ENCODE measurements at places on chromosomes 6 and 20. TPM values are rescaled to one million over a fixed set of nuclear protein-coding genes. Genes with fewer than 3 reads are reported as not detected.

Gene CCN5
- not detected for total RNA-seq

Gene PACRG
- 2.1 TPM for total RNA-seq

Gene ASIP
- total RNA-seq, result not detected

Gene C6orf136
- total RNA-seq, result 5.8 TPM

Gene NKAIN4
- 1.2 TPM for total RNA-seq

Gene RNF5
- 39.8 TPM for total RNA-seq

Gene ATG5
- 63.1 TPM for total RNA-seq

Gene PEX7
- total RNA-seq, result 22.6 TPM

Gene ZFP57
- 1.1 TPM for total RNA-seq

Gene TREM1
- 0.72 TPM for total RNA-seq

Gene RNF39
- 3.0 TPM for total RNA-seq

Gene PLA2G7
- not detected for total RNA-seq

Gene WFDC12
- total RNA-seq, result 0.96 TPM

Gene RHAG
- not detected for total RNA-seq

Gene MSH5
- 5.8 TPM for total RNA-seq

All from tracheal epithelial cell (primary cell).